ENCODE measurements at places on chromosomes 1 and 21. TPM values are rescaled to one million over a fixed set of nuclear protein-coding genes. Genes with fewer than 3 reads are reported as not detected.

The S100A1 gene
- not detected for total RNA-seq

GRCh38 chr1:216314379-216315095 is 108.7 kb downstream of the USH2A start:
- no peak for DNase-seq

The TMEM51 gene
- 0.23 TPM for total RNA-seq

DNA sequence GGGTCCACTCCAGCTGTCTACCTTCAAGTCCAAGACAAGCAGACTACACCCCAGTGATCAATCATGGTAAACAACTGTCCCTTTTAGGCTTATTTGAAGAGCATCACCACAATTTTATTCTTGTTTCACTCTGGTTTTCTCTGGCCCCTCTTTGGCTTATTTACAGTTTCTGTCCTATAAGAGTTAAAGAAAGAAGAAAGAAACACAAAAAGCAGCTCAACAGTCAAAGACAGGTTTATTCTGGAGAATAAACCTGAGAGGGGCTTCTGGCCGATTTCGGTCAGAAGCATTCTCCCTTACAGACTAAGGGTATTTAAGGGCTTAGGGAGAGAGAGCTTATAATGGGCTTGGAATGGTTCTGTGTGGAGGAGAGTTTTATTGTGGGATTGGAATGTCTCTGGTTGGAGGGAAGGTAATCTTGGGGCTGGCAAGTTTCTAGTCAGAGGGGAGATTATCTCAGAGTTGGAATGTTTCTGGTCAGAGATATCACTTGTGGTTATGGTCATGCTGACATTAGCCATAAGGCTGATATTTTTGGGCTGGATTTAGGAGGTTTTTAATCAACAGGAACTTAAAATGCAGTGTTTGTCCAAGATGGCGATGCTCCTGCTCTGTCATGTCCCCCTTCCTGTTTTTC is 161.0 kb downstream of the URB2 start:
- DNase-seq: no peak

DNA sequence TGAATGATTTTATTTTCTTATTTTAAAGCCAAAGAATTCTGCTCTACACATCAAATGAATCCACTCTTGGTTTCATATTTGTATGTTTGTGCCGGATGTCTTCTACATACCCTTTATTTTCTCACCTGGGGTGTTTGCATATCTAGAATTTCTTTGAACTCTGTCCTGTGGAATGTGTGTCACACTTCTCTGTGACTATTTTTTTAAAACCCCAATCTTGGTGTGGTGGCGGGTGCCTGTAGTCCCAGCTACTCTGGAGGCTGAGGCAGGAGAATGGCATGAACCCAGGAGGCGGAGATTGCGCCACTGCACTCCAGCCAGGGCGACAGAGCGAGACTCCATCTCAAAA is 35.4 kb downstream of the CENPF start:
- no peak for DNase-seq

- no peak for DNase-seq
Measured at GRCh38 chr1:243944429-243945160, 94.6 kb upstream of the AKT3 start.

The CAMK1G gene
- total RNA-seq: not detected

The MSH4 gene
- 0.41 TPM for total RNA-seq

- DNase-seq: no peak
Measured at GRCh38 chr1:9230869-9231533, 3.6 kb upstream of the H6PD start.

DNA sequence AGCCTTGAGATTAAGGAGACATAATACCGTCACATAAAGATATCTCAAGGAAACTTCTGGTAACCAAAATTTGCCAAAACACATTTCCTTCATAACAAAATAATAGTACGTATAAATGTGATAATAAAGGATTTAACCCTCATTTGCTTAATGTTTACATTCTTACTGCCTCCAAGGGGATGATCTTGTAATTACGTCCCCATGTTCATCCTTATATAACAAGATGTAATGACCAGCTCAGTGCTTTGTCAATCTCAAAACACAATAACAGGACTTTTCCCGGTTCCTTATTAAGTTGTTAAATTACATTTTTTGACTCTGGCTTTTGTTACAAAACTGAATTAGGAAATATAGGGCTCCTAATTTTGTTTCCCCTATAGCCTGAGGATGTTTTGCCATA is 41.3 kb upstream of the UHMK1 start:
- DNase-seq: no peak

GRCh38 chr1:27889506-27889905 is 17.2 kb downstream of the THEMIS2 start:
- DNase-seq: no peak

DNA sequence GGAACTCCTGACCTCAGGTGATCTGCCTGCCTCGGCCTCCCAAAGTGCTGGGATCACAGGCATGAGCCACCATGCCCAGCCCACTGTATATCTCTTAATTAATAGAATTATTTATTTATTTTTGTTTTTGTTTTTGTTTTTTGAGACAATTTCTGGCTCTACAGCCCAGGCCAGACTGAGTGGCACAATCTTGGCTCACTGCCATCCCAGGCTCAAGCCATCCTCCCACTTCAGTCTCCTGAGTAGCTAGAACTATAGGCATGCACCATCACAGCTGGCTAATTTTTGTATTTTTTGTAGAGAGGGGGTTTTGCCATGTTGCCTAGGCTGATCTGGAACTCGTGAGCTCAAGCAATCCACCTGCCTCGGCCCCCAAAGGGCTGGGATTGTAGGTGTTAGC is 15.7 kb upstream of the WDTC1 start:
- no peak for DNase-seq

DNA sequence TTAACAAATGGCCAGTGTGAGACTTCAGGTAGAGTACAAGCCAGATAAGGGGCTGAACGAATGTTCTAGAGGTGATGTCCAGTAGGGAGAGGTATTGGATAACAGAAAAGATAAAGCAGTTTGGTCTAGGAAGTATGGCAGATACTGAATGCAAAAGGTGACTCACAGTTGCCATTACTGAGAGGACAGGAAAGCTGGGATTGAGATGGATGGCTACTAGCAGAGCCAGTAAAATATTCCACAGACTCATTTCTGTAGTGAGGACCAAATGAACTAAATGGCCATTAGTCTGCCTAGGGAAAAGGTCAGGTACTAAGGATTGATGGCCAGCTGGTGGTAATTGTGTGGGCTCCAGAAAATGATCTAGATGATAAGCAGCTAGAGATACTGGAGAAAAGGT is 11.5 kb downstream of the MACO1 start:
- no peak for DNase-seq

The CSF3R gene
- total RNA-seq: 1.7 TPM

GRCh38 chr1:58331156-58331555 is 215.4 kb downstream of the OMA1 start:
- no peak for DNase-seq

The TGFB2 gene
- total RNA-seq: 0.06 TPM

DNA sequence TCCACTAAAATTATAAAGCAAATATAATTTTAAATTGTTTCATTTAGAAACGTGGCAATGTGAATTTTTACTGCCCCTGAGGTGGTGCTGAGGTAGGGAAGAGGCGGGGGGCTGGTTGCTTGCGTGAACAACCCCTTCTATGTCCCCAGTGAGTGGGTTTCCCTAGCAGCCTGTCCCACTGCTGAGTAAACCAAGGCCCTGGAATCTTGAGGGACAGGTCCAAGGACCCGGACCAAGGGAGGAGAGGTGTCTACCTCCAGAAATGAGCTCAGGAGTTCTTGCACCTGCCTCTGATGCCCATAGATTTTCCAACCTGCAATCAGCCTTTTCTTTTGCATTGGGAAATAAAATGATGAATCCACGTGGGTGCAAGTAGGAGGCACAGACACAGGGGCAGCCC is 649 bp upstream of the LDLRAD1 start:
- no peak for DNase-seq

The C4BPA gene
- 0.70 TPM for total RNA-seq

- no peak for DNase-seq
Measured at GRCh38 chr1:30511991-30512913, 211.1 kb downstream of the MATN1 start.

The ETNK2 gene
- total RNA-seq: 3.4 TPM

The DIO1 gene
- total RNA-seq: not detected

The PLCH2 gene
- total RNA-seq: 20.2 TPM

DNA sequence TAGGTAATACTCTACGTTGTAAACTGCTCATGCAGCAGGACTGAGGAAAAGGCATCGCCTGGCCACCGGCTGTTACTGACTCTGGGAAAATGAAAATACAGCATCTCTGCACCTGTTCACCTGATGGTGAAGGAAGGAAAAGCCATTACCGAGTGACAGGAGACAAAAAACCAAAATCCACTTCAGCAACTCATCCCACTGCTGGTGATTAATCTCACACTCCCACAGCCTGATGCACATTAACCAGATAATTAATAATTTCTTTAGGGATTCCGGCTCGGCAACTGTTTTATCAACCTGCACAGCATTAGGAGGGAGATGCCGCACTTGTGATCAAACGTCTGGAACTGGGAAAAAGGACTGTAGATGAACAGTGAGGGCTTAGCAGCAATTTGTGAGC is 183.9 kb upstream of the ESRRG start:
- DNase-seq: no peak

The KCNA2 gene
- total RNA-seq: 1.5 TPM

DNA sequence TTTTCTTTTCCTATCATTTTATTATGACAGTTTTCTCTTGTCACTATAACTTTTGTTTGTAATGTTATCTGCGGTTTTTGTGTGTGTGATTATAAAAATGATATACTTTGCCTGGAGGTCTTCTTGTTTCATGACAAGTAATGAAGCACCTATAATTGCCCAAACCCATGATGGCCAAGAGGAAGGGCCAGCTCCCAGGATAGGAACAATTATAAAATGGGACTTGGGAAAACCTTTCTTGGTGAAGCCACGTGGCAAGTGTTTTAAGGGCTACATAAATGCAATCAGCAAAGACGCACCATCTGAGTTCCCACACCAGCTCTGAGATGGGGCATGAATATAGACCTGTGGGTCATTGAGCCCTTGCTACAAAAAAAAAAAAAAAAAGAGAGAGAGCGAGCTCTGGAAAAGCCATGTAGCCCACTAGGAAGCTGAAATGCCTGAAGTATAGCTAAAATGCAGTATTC is 462.6 kb upstream of the RUNX1 start:
- no peak for DNase-seq

The LCE3D gene
- not detected for total RNA-seq

GRCh38 chr1:204382714-204383083 is 23.0 kb upstream of the PLEKHA6 start:
- DNase-seq: no peak

- no peak for DNase-seq
Measured at GRCh38 chr1:11767922-11768704, 6.1 kb downstream of the C1orf167 start.

GRCh38 chr1:31364561-31365250 is 8.2 kb downstream of the FABP3 start:
- no peak for DNase-seq

DNA sequence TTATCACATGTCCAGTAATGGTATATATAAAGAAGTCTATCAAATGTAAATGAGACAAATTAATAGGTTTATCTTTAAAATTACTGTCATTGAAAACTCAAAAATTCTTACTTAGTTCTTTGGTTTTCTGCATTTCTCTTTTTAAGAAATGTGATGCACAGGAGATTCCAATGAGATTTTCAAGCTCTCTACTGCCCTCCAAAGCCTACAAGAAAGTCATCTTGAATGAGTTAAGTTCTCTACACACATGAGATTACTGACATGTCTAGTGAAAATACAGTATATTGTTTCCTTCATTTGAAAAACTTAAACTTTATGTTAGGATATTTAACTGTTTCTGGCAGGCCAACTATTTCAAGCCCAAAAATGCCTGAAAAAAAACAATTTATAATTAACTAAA is 68.8 kb downstream of the ITGB3BP start:
- DNase-seq: no peak

The LCE3B gene
- not detected for total RNA-seq

The TOMM40L gene
- 11.0 TPM for total RNA-seq

The VANGL2 gene
- 0.26 TPM for total RNA-seq

DNA sequence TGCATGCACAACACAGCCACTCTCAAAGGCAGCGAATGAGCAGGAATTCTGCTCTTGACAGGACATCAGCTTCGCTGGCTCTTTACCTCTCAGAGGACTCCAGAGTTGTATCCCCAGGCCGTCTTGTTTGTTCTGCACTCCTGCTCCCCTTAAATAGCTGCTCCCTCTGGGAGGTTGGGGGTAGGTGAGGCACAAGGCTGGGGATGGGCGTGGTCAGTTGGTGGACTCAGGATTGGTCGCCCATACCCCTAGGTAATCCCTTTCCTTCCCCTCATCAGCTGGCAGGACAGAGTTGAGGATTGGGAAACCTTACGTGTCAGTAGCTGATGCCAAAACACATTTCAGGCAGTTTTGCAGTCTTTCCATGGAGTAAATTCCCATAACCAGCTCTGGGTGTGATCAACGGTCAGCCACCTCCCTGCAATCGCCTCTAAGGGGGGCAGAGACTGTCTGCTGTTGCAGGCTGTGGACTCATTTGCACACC is at the start of gene PLA2G2A:
TSS of gene PLA2G2A (minus strand) at position 125 of the 484 bp plus-strand sequence. CDS start 845 bp downstream, outside the sequence.
- no peak for DNase-seq

The SFPQ gene
- 589 TPM for total RNA-seq

DNA sequence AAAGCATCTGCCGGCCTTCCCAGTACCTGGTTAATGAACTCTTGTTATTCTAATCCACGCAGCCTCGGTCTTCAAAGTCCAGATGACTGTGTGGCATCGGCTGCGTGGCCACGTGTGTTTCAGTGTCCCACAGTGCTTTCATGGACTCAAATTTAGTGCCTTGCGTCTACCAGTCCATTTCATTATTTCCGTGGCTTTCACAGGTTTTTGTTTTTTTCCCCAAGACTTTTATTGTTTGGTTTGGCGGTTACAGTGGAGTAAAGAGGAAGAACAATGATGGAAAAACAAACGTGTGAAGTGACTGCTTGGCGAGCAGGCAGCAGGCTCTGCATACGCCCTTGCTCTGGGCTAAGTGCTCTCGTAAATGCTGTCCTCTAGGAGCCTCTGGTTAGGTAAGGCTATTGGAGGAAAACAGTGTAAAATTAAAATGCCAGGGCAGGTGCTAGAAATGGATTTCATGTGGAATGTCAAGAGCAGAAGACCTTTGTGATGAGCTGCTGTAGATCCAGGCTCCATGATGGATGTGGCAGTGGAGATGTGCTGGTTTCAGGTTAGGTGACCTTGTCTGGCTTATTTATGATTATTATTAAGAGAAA is 536.3 kb downstream of the KIF26B start:
- DNase-seq: no peak

The EVI5 gene
- 1.7 TPM for total RNA-seq

The FMO2 gene
- 0.70 TPM for total RNA-seq

The PLEKHA6 gene
- total RNA-seq: 0.38 TPM
